ENCODE measurements at places on chromosomes 16 and 17.

DNA sequence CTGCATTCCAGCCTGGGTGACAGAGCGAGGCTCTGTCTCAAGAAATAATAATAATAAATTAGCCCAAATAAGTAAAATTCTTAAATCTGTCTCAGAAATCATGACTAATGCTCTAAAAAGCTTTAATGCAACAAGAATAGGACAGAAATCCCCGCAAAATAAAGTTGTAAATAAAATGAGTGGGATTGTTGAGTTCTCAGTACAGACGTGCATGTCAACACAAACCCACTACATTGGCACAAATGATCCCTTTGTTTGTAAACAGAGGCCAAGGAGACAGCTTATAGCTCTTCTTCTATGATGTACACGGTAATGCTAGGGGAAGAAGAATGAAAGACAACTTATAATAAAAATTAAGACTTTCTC, 6.0 kb downstream of the STAT5B start:
- peak; percentile 60 for DNase-seq

GRCh38 chr17:81457401-81457800, 55.2 kb downstream of the ACTG1 start:
- no peak for DNase-seq

GRCh38 chr17:7476494-7476893, 2.9 kb downstream of the ZBTB4 start:
- DNase-seq: no peak

- no peak for DNase-seq
Measured at GRCh38 chr17:19755392-19755791, 7.3 kb upstream of the ALDH3A1 start.

DNA sequence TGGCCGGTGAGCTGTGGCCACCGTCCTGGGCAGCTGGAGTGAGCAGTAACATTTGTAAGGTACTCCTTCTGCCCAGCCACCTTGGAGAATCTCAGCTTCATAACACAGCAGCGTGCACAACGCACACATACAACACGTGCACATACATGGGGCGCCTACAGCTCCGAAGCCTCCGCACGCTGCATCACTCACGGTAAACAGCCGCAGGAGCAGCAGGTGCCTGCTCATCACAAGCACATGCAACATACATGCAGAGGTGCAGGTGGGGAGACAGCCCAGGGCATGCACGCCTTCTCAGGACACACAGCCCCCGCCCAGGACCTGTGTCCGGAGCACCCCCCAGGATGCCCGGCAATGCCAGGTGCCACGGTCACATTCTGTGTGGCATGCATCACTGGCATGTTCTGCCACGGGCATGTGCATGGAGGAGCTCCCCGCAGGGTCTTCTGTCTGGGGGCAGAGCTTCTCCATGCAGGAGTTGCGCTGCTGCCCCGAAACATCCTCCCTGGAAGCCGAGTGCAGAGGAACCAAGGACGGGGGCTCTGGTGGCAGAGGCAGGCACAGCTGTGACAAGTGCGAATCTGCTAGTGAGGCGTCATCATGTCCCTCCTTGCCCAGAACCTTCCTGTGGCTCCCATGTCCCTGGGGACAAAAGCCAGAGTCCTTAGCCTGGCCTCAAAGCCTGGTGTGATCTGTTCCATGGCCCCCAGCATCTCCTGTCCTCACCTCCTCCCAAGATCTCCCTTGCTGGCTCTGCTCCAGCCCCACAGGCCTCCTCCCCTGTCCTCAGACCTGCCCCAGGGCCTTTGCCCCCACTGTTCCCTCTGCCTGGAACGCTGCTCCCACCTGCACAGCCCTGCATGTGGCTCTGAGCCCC, 184.0 kb upstream of the GSE1 start:
- DNase-seq: no peak

DNA sequence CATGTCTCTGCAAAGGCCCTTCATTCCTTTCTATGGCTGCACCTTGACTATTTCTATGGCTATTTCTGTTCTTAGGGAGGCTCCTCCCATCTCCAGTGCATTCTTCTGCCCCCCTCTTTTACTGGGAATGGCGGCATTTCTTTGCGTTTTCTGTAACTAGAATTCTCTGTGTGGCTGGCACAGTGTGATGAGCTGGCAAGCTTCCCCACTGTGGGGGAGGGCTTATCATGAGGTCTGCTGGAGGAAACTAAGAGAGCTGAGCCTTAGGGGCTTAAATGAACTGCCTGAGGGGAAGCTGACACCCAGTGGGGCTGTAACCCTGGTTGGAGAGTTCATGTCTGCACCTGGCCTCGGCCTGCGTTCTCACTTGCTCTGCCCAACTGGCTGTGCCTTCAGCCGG, 1.5 kb upstream of the CARD14 start:
- DNase-seq: no peak

DNA sequence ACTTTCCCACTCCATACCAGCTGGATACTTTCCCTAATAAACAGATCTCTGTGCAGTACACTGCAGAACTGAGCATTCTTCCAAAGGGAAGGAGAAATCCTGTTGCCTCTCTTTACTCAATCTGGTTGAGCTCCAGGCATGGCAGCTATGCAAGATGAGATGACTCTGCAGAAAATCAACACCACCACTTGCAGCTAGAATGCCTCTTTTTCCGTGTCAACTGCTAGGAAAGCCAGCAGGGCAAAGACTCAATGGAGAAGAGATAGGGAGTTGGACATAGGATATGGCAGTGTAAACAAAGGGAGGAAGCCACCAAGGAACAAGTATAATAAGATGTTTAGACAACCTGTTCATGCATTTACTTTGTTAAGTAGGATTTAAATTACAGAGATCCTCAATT, 40.4 kb upstream of the CORO6 start:
- peak; percentile 33 for DNase-seq

DNA sequence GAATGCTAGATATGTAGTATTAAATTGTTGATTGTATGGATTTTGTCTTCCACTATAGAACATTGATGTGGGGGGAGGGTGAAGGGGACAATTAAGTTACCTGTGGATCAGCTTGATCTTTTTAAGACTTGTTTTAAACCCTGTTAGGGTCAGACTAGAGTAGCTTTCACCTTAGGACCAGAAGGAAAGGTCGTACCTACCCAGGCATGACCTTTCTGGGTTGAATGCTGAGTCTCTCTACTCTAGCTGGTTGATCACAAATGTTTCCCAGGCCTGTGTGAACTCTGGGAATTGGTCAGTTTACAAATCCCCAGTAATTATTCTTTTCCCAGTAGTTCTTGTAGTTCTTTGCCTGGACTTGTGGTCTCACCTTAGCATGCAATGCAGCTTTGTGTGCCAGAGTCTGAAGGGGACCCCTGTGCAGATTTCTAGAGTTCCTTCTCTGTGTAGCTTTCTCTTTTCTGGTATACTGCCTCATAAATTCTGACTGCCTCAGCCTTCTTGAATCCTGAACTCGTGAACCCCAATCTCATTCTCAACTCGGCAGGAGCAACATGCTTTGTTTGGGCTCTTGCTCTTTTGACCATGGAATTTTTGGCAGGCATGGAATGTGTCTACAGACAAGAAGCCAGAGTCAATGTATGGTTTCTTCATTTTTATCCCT, 54.1 kb downstream of the VMP1 start:
- DNase-seq: peak; percentile 98

- no peak for DNase-seq
Measured at GRCh38 chr16:30757316-30757715, 4.5 kb downstream of the CFAP119 start.

DNA sequence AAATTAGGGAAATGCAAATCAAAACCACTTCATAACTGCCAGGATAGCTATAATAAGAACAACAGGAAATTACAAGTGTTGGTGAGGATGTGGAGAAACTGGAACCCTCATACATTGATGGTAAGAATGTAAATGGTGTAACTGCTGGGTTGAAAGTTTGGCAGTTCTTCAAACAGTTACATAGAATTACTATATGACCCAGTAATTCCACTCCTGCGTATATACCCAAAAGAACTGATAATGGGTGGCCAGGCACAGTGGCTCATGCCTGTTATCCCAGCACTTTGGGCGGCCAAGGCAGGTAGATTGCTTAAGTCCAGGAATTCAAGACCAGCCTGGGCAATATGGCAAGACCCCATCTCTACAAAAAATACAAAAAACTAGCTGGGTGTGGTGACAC, 4.5 kb upstream of the CMTM4 start:
- no peak for DNase-seq

DNA sequence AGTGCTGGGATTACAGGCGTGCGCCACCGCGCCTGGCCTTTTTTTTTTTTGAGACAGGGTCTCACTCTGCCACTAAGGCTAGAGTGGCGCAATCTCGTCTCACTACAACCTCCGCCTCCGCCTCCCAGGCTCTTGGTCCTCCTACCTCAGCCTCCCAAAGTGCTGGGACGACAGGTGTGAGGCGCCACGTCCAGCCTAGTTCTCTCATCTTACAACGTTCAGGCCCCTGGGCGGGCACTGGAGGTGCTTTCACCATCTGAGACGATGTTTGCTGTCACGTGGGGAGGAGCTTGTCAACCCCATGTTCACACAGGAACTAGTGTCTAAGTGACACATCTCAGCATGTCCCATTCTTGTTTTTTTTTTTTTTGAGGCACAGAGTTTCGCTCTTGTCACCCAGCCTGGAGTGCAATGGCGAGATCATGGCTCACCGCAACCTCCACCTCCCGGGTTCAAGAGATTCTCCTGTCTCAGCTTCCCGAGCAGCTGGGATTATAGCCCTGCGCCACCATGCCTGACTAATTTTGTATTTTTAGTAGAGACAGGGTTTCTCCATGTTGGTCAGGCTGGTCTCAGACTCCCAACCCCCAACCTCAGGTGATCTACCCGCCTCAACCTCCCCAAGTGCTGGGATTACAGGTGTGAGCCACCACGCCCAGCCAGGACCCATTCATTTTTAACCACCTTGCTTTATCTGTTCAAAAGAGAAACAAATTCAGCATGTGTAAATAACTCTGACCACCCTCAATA, 5.2 kb upstream of the FANCA start:
- DNase-seq: no peak

DNA sequence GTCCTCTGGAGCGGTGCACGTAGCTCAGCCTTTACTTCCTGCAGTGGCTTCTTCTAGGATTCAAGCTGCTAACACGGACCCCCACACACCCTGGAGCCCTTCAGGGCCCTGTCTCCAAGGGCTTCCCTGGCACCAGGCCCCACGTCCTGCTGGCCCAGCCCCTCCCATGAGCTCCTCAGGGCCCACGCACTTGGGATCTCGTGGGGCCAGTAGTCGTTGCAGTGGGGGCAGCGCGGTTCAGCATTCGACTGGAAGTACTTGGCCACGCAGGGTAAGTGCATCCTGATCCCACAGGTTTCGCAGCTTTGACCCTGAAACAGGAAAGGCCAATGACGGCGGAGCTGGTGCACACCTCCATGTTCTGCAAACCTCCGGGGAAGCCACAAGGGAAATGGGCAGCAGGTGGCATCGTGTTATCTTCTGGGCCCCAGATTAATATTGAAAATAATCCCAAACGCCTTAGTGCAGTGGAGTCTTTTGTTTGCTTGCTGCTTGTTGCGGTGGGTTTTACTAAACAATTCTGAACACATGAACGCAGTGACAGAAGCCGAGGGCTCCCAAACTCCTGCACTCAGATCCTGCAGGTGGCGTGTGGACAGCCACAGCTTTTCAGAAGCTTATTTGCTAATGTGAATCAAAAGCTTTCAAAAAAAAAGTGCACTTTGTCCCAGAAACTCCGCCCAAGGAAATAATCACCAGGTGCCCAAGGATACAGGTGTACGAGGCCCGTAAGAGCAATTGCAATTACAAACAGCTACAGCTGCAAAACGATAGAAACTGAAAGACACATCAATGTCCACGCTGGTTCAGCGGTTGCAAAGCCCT, 22.4 kb downstream of the KDM8 start:
- DNase-seq: no peak

DNA sequence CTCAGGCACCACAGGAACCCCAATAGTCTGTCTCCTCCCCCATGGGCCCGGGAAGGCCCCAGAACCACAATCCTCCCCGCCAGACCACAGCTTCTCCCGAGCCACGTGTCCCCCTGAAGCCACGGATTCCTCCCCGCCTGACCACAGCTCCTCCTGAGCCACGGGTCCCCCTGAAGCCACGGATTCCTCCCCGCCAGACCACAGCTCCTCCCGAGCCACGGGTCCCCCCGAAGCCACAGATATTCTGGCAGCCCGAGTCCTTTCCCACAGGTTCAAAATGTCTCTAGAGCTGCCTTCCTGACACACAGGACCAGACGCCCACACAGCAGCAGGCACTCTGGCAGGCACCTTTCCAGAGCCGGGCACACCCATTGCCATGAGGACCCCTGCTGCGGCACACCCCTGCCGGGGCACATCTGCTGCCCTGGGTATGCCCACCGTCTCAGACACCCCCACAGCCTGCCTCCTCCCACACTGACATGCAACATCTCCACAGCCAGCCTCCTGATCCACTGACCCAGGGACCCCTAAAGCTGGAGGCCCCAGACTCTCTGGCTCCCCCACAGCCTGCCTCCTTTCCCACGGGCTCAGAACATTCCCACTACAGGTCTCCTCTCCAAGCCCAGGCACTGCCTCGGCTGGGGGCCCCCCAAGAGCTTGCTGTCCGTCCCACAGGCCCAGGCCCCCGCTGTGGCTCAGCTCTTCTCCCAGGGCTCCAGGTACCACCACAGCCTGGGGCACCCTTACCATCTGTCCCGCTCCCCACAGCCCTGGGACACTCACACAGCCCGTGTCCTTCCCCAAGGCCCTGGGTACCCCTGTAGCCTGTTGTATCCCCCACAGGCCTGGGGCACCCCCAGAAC, 2.2 kb downstream of the KIAA0753 start:
- DNase-seq: no peak

- no peak for DNase-seq
Measured at GRCh38 chr17:34435182-34435928, 72.3 kb upstream of the CCL1 start.

DNA sequence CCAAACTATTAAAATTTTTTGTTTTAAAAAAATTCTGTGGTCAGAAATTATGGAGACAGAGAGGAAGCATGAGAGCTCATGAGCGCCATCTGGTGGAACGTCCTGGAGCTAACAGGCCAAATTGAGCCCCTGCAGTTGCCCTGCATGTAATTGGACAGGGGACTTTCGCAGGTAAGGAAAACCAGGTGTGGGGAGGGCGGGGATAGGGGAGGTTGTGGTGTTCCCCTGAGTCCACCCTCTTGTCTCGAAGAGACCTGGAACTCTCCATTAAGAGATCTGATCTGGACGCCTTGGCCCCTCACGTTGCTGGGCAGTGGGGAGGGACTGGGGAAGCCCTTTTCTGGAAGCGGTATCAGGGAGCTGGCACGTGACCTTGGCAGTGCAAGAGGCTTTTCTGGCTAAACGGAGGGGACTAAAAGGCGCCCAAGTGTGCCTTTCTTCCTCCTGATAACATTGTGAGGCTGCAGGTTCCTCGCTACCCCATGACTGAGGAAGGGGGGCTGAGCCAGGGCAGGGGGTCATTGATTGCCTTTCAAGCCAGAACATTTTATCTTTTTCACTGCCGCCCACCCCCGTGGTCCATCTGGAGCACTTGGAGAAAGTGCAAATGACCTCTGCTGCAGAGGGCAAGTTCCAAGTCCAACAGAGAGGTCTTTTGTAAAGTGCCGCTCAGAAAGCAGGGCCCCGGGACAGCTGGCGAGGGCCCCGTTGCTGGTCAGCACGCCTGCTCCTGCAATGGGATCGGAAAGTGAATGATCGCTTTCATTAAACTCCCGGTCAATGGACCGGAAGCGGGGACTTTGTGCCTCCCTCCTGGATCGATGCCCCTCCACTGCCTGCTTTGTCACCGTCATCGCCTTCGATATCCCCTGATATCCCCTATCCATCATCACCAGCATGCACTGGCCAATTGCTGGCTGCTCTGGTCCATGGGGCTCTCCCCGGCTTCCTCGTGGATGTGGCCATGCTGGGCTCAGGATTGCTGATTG, 18.4 kb downstream of the PDILT start:
- DNase-seq: peak; percentile 39

- no peak for DNase-seq
Measured at GRCh38 chr17:81491761-81492160, 20.8 kb downstream of the ACTG1 start.

- no peak for DNase-seq
Measured at GRCh38 chr16:52799149-52799548, 252.2 kb upstream of the TOX3 start.

Measured in fibroblast of skin of scalp (primary cell).